ENCODE measurements at places on chromosomes 11 and 22.

- DNase-seq, result no peak
Measured at GRCh38 chr11:69630017-69630416, 10.9 kb upstream of the CCND1 start.

DNA sequence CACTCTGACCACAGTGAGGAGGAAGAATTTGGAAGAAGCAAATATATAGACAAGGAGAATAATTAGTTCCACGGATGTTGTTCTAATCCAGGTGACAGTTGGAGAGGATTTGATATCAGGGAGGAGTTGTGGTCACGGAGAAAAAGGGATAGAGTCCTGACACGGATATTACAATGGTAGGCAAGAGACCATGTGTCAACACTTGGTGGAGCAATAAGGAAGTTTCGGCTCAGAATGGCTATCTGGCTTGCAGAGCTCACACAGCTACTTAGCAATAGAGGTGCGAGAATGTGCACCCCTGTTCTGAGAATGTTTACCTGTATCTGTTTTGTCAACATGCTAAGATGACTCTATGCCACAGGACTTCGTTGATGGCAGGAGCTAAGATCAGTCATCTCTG, 10.4 kb upstream of the OR9Q2 start:
- DNase-seq, result no peak

GRCh38 chr11:16311831-16312230, 44.5 kb downstream of the SOX6 start:
- DNase-seq, result no peak

GRCh38 chr11:1546536-1547466, 25.3 kb downstream of the DUSP8 start:
- DNase-seq, result peak; percentile 74

DNA sequence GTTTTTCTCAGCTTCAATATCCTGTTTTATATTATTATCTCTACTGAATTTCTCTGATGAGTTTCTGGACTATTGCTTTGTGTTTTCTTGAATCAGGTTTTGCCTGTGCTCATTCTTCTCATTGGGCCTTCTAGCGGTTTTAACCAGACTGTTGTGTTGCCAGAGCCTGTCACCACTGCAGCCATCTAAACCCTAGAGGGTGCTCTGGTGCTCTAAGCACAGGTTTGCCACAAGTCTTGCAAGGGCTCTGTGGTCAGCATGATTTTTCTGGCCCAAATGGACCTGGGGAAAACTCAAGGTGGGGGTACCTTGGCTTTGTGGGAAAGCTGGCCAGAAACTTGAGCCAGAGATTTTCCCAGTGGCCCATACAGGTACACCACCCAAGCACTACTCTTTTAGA, 52.4 kb upstream of the TYR start:
- no peak for DNase-seq

- peak; percentile 88 for DNase-seq
Measured at GRCh38 chr22:29306175-29306834, at the start of gene GAS2L1. Gene GAS2L1 (plus strand): TSS chr22:29306650. CDS start chr22:29308106, 1,456 bp downstream.

GRCh38 chr11:11806074-11806473, 35.7 kb upstream of the USP47 start:
- no peak for DNase-seq

GRCh38 chr11:72816404-72816990, 2.3 kb downstream of the ATG16L2 start:
- DNase-seq, result no peak

DNA sequence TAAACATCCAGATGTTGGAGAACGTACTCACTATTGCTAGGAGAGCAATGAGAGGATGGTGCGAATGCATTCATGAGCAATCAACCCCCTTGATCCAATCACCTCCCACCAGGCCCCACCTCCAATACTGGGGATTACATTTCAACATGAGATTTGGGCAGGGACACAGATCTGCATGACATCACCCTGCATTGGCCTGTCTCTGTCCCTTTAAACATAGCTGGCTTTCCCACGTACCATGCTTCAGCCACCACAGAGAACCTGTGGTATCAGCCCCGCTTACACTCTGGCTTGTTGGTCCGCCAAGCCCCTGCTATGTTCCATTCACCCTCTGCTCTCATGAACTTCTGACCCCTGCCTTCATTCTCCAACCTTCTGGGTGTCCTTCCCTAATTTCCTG, 157.5 kb upstream of the E2F8 start:
- no peak for DNase-seq

DNA sequence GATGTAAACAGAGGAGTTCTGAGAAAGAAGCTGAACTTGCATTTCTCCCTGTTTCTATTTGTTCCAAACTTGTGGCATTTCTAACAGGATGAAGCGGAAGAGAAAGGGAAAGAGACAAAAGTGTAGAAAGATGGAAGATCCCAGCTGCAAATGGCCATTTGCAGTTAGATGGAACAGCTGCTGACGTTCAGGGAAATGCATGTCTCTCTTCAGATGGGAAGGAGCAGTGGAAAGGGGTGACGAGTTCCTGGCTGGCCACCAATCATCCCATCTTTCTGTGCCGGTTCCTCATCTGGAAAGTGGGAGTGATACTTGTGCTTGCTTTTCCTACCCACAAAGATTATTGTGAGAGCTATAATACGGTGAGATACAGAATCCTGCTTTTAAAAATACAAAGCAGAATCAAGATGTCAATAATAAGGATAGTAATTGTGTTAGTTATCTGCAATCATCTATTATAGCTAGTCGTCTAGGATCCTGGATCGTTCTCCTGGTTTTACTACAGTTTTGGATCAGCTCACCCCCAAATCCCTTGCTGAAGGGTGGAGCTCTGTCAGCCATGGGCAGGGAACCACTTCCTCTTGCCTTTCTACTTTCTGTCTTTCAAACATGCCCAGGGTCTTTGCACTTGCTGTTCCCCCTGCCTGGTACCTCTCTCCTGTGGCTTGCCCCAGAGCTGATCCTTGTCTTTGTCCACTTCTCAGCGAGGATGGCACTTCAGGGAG, 1.2 kb upstream of the TIMP3 start:
- no peak for DNase-seq

DNA sequence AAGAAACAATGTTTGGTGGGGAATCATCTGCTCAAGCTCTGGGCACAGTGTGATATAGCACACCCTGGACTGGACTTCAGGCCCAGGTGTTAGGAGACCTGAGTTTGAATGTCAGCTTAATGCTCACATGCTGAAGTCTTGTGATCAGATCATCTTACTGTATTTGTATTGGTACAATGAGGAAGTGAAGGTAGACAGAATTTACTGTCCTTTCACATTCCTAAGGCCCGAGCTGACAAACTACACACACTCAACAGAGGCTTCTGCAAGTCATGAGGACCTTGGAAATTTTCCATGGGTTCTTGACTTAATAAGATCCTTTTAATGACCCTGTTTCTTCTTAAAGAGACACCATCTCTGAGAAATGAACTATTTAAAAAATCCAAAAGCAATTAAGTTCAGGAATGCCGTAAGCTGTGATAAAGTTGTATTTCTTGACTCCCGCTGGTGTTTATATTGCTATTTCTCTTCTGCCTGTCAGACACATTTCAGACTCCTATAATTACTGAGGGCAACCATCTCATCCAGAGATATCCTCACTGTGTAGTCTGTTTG, 802.0 kb downstream of the DLG2 start:
- DNase-seq, result no peak

DNA sequence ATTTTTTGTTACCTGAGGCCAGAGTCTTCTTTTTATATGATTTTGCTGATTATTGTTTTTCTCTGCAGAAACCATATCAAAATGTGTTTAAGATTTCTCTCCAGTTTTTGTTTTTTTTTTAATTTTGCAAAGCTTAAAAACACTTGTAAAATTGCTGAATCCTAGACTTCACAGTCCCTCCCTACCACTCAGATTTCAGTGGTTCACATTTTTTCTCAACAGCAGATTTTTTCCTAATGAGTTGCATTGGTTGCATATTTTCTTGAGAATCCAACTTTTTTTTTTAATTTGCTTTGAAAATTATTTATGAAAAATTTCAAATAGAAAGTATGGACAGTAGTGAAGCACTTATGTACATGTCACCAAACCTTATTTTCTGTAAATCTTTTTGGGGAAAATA, 5.8 kb downstream of the ARL14EP start:
- DNase-seq, result no peak

- DNase-seq, result no peak
Measured at GRCh38 chr11:107705027-107705426, 6.8 kb downstream of the SLN start.

- DNase-seq, result peak; percentile 22
Measured at GRCh38 chr22:32389685-32390084, 22.4 kb downstream of the RTCB start.

DNA sequence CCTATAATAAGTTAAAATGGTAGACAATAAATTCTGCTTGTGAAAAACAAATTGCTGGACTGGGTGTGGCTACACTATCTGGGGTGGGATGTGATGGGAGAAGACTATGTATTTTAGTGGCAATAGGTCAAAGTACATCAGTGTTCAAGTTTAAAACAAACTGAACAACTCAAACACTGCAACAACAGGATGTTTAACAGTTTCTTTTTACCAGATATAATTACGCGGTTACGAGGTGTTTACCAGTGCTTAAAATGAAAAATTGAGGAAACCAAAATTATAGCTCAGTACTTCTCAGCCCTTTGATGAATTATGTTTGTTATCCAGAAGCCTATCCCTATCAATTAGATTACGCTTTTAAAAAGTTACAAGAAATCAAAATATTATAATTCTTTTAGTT, 3.2 kb downstream of the PRDM10 start:
- DNase-seq, result no peak

DNA sequence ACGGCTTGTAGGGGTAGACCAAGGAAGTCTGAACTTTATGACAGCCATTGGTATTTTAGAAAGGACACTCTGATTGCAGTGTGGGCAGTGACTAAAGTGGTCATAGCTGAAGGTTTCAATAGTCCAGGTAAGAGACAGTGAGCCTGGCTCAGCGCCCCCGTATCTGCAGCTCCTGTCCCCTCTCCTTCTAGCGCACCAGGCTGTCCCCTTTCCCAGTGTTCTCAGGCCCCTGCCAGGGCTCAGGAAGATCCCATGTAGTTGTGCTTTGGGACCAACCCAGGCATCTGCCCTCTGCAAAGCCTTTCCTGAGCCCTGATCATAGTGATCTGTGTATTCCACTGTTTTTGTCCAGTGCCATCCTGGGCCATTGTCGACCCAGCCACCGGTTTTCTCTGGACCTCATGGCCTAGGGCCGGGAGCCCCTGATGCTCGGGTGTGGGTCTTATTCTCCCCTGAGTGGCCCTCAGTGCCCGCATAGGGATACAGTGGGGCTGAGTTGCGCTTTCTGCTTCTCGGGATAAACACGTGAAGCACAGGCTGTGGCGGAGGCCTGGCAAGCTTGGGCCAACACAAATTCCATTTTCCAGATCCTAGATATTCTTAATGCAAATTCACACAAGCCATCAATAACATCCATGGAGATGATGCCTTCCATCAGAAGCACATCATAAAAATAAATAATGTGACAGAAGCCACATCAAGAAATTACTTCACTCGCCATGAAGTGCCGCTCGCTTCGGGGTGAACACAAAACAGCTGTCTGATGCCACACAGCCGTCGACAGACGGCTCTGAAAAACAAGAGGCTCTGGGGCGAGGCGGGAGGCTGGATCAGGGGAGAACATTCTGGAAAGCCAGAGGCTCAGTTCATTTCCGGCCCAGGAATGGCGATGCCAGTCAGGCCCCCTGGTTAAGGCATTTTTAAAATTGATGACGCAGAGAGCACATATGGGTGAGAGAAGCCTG, 805.0 kb downstream of the TBC1D22A start:
- no peak for DNase-seq

- no peak for DNase-seq
Measured at GRCh38 chr22:48734359-48734758, 1093.3 kb downstream of the BRD1 start.

- DNase-seq, result no peak
Measured at GRCh38 chr11:15374418-15374817, 259.7 kb downstream of the INSC start.

DNA sequence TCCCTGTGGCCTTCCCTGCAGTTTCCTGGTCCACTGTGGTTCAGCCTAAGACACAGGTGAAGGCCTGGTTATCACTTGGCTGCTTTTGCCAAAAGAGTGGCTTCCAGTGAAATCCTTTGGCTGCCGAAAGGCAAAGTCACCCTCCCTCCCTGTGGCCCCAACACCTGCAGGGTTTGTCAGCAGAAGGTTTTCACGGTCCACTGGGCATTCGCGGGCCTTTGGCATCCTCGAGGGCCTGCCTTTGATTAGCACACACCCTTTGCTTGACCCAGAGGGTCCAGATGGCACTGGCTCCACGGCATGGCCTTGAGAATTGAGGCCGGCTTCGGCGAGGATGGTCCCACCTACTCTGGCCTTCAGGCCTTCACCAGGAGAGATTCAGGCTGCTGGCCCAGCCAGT, 35.3 kb downstream of the RTN4R start:
- DNase-seq, result no peak

DNA sequence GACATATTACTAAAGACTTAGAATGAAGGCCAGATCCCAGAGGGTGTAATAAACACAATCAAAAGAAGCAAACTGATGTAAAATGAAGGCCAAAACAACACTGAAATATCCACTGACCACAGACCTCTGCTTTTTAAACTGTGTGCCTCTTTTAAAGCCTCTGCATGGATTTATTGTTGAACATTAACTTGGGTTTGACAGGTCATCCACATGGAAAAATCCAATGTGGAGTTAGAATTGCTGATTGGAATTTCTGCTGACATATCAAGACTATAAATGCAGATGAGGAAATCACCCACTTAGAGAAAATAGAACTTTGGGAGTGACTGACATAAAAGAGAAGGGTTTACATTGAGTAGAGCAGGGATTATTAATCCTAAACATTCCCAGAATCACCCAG, 853.9 kb upstream of the RAG2 start:
- DNase-seq, result no peak

DNA sequence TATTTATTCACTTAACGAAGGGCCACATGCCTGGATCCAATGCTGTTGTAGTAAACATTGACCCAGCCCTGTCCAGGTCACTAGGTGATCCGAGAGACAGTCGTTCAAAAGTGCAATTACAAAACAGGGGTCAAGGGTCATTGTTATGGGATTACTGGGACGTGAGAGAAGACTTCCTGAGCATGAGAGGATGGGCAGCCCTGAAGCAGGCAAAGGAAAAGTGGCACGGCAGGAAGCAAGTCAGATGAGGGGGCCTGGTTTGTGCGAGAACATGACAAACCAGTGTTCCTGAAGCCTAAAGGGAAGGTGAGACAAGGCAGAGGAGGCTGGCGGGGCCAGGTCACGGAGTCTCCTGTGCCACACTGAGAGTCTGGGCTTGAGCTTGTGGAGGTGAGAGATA, 15.8 kb upstream of the MMP20 start:
- no peak for DNase-seq

- DNase-seq, result no peak
Measured at GRCh38 chr11:77672264-77672663, 34.7 kb upstream of the CLNS1A start.

- DNase-seq, result no peak
Measured at GRCh38 chr11:13225038-13226001, 52.3 kb upstream of the BMAL1 start.

DNA sequence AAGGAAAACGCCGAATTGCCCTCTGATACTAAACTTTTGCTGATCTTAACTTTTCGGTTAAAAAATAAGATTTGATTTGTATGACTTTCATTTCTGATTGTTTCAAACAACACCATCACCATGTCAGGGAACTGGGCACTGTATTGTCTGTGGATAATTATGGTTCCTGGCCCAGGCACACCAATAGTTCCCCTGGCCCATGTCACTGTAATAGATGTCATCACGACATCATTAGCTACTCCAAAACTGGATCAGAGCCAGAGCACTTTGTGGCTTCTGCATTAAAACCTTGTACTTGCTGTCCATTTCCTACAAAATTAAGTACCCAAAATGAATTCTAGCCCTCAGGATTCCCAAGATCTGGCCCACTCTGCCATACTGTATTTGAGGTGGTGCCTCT, 119.5 kb upstream of the NARS2 start:
- no peak for DNase-seq

GRCh38 chr11:26556582-26556981, 15.5 kb downstream of the MUC15 start:
- DNase-seq, result peak; percentile 25
